T-helper 1 cell (primary cell): ENCODE measurements at places on chromosomes 4 and X.

DNA sequence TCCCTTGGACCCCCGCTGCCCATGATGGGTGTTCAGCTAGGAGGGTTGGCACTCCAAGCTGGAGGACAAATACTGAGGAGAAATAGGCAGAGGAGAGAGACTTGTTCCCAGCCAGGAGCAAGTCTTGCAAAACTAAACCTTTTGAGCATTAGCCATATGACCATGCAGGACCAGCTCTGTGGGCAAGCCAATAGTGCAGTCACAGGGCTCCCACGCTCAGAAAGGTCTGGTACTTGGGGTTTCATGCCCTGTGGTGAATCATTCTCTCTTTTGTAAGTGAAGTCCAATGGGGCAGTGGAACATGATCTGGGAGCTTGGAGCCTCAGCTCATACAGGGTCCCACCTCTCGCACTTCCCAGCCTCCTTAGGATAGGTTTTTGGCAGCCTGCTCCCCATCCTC is 300.9 kb downstream of the BCOR start:
- DNase-seq = no peak

DNA sequence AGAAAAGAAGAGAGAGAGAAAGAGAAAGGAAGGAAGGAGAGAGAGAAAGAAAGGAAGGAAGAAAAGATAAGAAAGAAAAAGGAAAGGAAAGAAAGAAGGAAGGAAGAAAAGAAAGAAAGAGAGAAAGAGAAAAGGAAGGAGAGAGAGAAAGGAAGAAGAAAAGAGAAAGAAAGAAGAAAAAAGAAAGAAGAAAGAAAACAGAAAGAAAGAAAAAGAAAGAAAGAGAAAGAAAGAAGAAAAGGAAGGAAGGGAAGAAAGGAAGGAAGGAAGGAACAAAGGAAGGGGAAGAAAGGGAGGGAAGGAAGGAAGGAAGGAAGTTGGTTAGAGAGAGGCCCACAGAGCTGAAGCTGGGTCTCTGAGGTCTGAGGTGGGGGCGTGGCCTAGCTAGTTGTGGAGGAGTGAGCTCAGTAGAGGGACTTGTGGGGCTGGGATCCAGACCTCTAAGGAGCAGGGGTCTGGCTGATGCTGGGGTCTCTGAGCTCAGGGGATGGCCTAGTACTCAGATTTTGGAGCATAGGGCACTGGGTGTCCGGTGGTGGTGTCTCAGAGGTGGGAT is 27.1 kb upstream of the PDZD4 start:
- DNase-seq = no peak

DNA sequence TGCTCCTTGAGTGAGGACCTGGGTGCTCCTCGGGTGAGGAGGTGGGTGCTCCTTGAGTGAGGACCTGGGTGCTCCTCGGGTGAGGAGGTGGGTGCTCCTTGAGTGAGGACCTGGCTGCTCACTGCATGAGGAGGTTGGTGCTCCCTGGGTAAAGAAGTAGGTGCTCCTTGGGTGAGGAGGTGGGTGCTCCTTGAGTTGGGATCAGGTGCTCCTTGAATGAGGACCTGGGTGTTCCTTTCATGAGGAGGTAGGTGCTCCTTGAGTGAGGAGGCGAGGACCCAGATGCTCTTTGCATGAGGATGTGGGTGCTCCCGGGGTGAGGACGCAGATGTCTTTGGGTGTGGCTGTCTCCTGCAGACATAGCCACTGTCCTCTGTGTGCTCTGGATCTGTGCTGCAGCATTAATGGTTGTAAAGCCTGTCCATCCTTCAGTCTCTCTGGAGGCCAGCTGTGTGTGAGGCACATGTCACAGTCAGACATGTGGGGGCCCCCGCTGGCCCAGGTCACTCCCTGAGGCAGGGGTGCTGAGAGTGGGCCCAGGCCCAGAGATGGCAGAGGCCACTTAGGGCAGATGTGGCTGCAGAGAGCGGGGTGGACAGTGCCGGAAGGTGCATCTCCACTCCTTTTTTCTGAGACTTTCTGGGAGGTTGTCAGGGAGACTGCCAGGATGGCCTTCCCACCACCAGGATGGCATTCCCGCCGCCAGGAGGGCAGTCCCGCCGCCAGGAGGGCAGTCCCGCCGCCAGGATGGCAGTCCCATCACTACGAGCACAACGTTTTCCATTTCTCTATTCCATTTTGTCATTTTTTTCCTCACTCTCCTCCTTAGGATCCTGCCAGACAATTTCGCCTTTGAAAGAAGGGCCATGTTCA is 101.8 kb downstream of the HMX1 start:
- DNase-seq = no peak

DNA sequence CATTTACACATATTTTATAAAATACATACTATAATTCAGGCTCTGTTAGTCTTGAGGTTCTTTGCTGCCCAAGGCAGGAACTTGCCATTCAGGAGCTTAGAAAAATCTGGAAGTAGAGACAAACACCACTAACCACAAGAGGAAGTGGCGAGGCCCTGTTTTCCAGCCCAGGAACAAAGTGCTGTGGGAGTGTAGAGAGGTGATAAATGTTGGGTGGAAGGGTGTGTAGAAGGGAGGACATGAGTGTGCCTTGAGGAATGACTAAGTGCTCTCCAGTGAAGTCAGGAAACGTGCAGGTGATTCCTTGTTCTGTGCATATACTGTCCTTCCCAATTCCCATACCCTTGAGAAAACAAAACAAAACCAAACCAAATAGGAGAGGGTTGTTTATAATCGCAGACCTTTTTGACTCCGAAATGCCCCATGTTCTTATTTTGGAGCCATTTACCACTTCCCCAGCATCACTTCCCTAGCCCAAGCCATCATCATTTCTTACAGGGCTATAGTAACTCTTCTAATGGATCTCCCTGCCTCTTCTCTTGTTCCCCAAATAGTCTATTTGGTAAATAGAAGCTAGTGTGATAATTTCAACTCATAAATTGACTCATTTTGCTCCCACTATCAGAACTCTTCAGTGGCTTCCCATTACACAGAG is 83.2 kb downstream of the GPAT3 start:
- DNase-seq = no peak

DNA sequence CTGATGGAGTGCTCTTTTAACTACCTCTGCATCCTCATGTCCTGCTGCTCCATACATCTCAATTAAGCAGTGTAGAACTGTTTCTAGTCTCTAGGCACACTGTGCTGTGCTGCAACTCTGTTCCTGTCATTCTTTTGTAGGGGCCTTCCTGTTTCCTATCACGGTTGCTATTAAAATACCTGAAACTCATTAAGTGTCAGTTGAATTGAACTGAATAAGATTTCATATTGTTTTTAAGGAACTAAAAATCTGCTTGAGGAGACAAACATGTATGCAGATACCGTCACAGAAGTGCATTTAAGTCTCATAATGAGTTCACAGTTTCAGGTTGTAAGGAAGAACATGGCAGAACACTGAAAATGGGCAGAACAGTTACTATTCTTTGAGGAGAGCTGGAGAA is 170.1 kb downstream of the LARP7 start:
- DNase-seq = no peak

GRCh38 chr4:93289831-93290230 is 538.7 kb upstream of the ATOH1 start:
- no peak for DNase-seq

DNA sequence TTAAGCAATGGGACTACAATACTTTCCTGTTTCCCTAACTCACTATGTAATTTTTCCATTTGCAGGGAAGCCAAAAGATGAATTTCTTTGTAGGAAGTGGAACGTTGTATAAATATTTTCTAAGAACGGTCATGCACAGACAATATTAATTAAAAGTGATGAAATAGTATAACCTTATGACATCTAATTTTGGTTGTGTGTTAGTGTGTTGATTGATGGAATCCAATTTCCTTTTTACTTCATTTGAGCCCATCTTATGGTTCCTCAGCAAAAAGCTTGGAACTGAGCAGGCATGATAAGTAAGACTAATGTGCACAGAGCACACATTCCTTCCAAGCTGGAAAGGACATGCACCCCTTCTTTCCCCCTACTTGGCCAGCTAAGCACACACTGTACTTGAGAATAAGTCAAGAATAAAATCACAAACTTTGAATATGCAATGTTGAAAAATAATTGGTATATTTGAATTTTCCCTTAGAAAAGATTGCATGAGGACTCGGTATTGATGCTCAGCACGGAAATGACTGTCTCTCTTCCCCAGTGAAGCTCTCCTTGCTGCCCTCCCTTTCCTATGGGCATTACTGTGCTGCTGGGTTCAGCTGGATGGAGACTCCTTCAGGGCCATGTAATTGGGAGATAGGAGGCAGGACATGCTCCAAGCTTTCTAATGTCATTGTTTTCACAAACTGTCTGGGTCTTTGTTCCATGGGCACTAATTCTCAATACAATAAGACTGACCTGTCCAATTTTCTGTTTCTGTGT is 19.2 kb upstream of the PDLIM3 start:
- DNase-seq = no peak

GRCh38 chr4:182918791-182919302 is 1.7 kb upstream of the DCTD start:
- no peak for DNase-seq
